NCI-H774 (cell line): ENCODE measurements at places on chromosomes 16 and 17.

DNA sequence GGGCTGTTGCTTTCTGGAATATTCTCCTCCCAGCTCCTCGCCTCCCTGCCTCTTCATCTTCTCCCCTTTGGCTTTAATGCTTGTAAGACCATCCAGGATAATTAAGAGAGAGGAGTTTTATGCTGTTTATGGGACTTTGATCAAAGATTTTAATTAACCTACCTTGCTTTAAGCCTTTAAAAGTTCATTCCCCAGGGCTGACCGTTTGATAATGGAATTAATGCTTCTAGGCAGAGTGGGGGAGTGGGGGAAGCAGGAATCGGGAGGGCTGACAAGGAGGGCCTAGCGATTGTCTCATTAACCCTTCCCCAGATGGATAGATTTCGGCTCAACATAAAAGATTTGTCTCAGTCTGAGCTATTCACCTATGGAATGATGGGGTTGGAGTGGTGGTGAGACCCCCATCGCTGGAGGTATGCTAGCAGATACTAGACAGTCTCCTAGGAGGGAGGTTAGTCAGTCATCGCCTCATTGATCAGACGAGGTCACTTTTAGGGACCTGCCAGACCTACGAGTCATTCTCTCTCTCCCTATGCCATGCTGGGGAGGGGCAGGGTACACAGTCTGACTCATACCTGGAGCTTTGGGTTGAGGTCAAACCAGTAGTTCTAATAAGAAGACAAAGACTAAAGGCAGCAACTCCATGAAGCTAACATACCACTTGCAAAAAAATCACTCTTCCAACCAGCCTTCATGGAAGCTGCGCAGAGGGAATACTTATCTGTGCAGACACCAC is 236.6 kb upstream of the NLRP1 start:
- DNase-seq: no peak

DNA sequence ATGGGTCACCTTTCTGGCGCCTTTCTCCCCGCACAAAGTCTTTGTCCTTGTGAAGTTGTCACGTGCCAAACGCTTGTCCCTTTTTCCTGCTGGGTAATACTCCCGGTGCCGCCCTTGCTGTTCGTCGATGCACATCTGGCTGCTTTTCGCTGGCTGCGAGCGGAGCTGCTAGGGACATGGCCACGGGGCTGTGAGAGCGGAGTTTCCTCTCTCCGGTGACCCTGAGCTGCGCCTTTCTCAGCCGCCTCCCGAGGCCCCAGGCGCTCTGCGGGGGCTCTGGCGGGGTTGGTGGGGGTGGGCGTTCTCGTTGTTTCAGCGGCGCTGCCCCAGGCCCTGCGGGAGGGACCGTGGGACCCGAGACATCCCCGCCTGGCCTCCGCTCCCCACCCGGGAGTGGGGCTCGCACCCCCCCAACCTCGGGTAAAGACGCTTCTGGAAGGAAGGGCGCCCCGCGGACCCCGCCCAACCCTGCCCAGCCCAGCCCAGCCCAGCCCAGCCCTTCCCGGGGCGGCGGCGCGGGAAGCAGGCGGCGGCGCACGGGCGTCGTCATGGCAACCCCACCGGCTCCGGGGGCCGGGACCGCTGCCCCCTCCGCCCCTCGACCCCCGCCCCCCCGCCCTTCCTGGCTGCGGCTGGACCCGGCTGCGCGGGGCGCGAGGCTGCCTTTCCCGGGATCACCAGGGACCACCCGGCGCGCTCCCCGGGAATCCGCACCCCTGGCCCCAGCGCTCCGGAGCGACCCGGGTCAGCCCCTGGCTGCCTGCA is 12.3 kb downstream of the CHMP6 start:
- DNase-seq: no peak

- no peak for DNase-seq
Measured at GRCh38 chr17:31570951-31571892, 179.7 kb downstream of the RAB11FIP4 start.

DNA sequence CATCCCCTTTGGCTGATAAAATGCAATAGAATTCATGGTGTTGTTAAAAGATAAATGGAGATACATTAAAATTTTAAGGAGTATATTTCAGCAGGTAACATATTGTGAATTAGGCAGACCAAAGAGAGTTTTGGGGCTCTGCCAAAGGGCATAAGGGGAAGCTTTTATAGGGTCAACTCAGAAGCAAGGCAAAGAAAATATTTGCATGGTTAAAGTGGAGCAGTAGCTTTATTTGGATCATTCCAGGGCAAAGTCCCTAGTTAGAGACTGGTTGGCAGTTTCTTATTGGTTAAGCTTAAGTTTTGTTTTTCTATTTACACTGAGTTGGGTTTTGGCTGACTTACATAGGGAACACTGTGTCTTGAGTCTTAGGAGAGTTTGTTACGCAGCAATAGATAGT is 75.1 kb upstream of the CA10 start:
- no peak for DNase-seq

- DNase-seq: no peak
Measured at GRCh38 chr17:385178-385835, 32.7 kb upstream of the RPH3AL start.

DNA sequence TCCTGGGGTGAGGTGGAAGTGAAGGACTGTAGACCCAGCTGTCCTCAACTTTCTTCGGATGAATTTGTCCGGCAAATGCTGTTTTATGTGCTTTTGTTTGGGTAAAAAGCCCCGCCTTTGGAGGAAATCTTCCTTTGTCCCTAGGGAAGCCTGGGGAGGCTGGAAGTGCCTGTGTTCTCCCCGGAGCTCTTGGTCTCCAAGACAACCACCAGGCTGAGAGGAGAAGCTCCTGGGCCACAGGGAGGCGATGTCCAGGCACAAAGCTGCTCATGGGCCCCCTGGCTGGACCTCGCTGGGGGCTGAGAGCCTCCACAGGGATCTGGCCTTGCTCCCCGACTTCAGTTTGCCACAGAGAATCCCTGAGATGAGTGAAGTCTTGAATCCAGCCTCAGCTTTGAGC is 293.1 kb upstream of the N4BP1 start:
- no peak for DNase-seq
